ENCODE measurements at places on chromosomes 4 and X.
A peak's percentile ranks its signal among the peaks of the same experiment; 100 is the strongest.

GRCh38 chrX:46381630-46382029, 163.6 kb downstream of the ZNF674 start:
- peak; percentile 30 for DNase-seq

- DNase-seq: peak; percentile 5
Measured at GRCh38 chrX:110851780-110852179, 56.2 kb upstream of the CHRDL1 start.

DNA sequence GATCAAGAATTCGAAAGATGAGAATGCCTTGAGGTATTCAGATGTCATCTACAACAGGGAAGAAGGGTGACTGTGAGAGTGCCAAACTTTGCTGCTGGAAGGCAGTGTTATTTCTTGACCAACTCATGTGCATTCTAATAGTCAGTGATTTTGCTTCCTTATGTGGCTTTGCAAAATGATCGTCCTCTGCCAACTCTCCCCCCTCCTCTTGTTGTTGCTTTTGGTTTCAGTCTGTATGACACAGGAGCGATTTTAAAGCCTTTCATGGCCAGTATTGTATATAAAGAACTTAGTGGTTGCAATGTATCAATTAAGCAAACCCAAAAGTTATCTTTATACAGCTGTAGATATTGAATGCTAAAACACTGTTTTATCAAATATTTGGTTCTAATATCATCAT, 379.1 kb downstream of the IL1RAPL1 start:
- DNase-seq: no peak

- no peak for DNase-seq
Measured at GRCh38 chrX:13581554-13581953, 12.2 kb downstream of the EGFL6 start.

DNA sequence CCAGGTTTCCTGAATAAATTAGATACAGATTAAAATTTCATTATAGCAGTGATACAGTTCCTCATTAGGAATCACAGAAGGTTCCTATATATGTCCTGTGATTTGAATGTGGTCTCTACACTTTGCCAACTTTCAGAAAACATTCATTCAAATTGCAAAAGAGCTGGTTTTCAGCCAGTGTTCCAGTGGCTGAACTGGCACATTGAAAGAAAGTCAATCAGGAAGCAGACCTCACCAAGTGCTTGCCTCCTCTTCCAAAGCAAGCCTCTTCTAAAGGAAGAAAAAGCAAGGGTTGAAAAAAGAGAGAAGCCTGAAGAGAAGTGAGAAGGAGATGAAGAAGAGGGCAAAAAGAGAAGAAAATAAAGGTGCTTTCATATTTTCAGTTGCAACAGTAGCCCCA, 12.7 kb downstream of the KLHL34 start:
- DNase-seq: no peak

- DNase-seq: no peak
Measured at GRCh38 chr4:151887816-151888180, 127.0 kb upstream of the GATB start.

DNA sequence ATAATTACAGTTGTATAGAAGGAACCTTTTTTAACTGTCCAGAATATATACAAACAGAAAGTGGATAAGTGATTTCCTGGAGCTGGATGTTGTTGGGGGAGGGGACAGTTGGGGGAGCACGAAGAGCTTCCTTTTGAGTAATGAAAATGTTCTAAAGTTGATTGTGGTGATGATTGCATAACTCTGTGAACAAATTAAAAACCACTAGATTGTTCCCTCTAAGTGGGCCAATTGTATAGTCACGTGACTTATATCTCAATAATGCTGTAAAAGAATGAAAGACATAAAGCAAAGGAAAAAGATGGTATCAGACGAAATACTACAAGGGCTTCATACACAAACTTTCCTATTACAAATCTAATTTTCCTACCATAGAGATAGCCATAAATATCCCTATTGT, 2.7 kb downstream of the CT55 start:
- no peak for DNase-seq

- no peak for DNase-seq
Measured at GRCh38 chr4:31193521-31193920, 473.4 kb downstream of the PCDH7 start.

DNA sequence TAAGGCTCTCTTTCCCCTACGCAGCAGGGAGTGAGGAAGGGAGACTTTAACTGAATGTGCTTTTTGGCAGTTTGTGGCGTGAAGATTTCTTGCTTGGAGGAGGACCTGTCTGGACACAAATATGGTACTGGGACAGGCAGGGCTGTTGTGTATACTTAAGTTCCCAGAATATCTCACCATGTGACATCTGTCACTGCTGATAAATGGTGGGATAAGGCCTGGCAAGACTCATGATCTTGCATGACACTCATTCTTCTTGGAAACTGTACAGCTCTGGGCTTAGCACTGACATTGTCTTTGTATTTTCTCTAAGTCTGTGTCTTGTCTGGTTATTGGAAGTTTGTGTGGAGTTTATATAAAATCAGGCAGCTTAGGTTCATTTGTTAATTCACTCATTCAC, 93.1 kb downstream of the STK32B start:
- no peak for DNase-seq

- DNase-seq: peak; percentile 79
Measured at GRCh38 chrX:49840679-49841078, 11.6 kb downstream of the PAGE4 start.

- no peak for DNase-seq
Measured at GRCh38 chr4:98619180-98619579, 39.2 kb downstream of the TSPAN5 start.

DNA sequence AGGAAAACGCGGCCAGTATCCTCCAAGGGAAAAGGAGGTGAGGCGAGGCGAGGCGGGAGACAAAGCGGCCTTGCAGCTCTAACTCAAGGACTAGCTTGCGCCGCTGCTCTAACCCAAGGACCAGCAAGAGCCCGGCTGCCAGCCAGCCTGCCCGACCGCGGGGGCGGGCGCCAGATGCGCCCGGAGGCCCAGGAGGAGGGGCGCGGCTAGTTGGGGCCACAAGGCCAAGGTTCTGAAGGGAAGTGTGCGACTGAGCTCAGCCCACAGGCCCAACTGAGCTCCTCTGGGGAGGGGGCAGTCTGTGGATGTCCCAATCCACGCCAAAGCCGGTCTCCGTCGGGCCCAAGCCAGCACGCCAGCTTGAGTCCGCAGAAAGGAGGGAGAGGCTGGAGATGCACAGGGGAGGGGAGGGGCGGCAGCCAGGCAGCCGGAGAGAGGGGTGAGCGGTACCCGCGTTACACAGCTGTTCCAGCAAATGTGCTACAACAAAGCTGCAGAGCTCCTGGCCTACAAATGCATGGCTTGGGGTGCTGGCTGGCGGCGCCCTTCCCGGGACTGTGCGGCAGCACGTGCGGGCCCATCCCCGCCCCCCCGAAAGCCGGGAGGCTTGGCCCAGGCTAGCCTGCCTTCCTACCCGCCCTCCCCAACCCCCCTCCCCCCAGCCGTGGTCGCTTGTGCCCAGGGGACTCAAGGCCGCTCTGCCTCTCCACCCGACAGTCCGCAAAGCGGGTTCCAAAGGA, 637 bp downstream of the AMER1 start:
- peak; percentile 28 for DNase-seq

- no peak for DNase-seq
Measured at GRCh38 chr4:173213296-173213695, 44.7 kb downstream of the GALNT7 start.

- no peak for DNase-seq
Measured at GRCh38 chr4:139511320-139511719, 44.7 kb downstream of the SETD7 start.

GRCh38 chr4:142411993-142412392, 434.1 kb downstream of the INPP4B start:
- no peak for DNase-seq

DNA sequence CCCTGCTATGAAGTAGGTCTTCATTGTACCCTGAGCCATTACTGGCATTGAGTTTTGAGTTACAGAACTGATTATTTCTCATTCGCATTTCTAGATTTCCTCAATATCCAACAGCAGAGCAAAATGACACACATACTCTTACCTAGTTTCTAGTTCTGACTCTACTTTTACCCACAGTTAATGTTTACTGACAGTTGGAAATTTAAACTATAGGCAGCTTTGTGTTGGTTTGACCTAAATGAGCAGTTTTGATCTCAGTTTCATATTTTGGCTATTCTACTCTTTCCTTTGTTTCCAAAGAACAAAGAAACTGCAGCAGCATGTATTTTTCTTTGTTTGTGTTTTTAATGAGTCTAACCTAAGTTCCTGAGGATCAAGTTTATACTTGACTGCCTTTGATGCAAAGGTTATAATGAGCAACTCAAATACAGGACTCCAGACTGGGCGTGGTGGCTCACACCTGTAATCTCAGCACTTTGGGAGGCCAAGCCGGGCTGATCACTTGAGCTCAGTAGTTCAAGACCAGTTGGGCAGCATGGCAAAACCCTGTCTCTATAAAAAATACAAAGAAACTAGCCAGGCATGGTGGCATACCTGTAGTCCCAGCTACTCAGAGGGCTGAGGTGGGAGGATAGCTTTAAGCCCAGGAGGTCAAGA, 30.4 kb downstream of the TXK start:
- DNase-seq: no peak

DNA sequence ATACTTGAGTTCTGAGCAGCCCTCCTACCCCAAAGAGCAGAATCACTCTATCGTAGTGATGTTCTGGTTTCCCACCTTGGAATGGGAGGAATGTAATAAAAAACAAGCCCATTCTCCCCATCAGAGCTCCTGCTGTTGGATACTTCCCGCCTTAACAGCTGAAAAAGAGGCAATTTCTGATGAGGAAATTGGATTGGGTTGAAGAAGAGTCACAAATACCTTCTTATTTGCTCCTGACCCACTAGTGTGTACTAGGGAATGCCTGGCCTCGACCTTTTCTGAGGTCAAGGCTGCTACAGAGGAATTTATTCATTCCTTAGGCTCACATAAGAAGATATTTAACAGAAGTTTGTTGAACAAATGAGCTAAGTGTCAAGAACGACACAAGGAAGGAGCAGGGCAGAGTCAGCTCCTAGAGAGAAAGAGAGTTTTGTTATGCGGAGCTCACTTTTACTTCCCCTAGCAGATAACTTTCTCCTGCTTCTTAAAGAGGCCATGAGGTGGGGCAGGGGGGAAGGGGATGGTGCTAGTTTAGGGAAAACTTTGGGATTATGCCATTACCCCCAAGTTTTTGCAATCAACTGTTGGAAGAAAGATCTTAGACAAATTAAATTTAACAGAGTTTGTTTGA, 273.8 kb upstream of the CLNK start:
- no peak for DNase-seq

DNA sequence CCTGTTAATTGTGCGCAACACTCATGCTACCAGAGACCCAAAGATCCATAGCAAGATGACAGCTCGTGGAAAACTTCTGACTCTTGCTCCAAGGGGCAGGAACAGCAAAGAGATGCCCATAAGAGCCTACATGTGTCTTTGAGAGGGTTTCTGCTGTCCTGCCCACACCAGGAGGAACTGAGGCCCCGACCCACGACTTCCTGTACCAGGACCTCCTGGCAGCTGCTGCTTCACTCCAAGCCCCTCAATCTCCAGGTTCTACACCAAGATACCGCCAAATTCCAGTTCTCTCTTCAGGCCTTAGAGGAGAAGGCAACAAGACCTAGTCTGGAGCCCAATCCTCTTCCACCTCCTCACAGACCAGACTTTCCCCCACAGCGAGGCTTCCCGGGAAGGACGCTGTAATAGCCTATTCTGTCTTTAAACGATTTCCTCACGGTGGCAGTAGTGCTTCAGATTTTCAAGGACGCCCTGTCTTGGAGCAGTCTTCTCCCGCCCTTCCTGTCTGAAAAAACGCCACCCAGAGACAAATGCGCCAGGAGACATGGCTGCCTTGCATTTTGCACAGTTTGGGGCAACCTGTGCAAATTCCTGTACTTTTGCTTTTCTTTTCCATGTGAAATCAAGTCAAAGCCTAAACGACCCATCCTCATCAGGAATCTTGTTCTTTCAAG, 230.2 kb upstream of the STK26 start:
- DNase-seq: no peak

- no peak for DNase-seq
Measured at GRCh38 chrX:38662640-38663039, 101.3 kb downstream of the TSPAN7 start.

DNA sequence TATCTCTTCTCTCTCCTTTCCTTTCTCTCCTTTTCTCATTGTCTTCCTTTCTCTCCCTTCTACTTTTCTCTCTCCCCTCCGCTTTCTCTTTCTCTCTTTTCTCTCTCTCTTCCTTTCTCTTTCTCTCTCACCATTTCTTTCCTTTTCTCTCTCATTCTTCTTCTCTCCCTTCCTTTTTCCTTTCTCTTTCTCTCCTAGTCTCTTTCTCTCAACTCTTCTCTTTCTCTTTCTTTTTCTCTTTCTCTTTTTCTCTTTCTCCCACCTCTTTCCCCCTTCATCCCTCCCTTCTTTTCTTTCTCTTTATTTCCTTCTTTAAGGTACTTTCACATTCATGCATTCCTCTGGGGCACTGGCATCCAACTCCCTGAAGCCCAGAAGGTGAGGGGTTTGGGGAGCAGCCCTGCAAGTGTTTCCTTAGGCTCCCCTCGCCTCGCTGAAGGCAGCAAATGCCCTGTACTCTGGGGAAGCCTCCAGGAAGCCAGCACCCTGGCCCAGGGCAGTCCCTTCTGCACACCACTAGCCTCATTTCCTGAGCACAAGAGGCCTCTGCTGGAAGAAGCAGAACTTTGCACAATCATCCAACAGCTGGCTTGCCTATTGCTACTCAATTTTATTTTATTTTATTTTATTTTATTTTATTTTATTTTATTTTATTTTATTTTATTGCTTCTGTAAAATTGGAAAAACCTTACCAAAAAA, 124.2 kb downstream of the NFKB1 start:
- DNase-seq: peak; percentile 46

DNA sequence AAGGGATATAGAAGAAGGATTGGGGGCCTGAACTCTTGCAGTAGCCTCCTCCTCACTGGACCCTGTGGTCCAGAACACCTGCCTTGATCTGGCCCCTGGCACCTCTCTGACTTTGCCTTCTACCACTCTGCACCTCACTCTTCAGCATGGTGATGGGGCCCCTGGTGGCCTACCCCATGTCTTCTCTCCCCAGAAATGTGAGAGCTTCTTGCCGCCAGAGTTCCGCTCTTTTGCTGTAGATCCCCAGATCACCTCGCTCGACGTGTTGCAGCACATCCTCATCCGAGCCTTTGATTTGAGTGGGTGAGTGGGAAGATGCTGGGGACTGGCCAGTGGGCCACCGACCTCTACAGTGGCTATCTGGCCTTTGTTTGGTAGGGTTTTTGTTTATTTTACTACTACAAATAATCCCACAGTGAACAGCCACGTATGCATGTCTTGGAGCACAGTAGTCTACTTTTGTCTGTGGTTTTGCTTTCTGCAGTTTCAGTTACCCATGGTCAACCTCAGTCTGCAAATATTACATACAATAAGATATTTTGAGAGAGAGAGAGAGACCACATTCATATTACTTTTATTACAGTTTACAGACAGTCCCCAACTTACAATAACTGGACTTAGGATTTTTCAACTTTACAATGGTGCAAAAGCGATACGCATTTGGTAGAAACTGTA, 1.8 kb downstream of the TBC1D25 start:
- DNase-seq: no peak

DNA sequence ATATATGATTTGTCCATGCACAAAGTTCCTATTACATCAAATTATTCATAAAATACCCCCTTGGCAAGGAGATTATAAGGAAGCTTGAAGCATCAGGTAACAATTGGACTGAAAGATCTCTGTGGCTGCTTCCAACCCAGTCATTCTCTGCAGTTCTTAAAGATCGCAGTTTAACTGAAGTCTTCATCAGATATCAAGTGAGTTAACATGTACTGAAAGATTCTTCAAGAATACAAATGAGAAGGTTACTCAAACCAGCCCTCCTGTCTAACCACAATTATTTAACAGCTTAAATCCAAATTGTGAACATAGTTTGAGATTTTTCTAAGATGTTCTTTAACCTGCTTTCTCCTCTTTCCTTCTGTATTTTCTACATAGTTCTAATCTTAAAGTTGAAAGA, 56.1 kb downstream of the SLC10A7 start:
- DNase-seq: no peak

Measured in WTC11 (cell line).